ENCODE measurements at places on chromosomes 3 and 15. TPM values are rescaled to one million over a fixed set of nuclear protein-coding genes. Genes with fewer than 3 reads are reported as not detected.

Gene KLHL40
- not detected for total RNA-seq

Gene CHRFAM7A
- 0.59 TPM for total RNA-seq

Gene TGFBR2
- 57.4 TPM for total RNA-seq

Gene SLC22A13
- 0.76 TPM for total RNA-seq

Gene IGF2BP2
- total RNA-seq: 3.6 TPM

Gene CATSPER2
- 6.3 TPM for total RNA-seq

Gene ABI3BP
- total RNA-seq: not detected

Gene TMC3
- total RNA-seq: not detected

Gene SV2B
- total RNA-seq: not detected

Gene THRB
- total RNA-seq: 0.30 TPM

GRCh38 chr3:176426371-176426770 lies 770.9 kb downstream of the TBL1XR1 start:
- DNase-seq: no peak

GRCh38 chr3:192727032-192727847 lies at the start of gene FGF12:
Gene FGF12 (minus strand): TSS chr3:192727541.
- DNase-seq: no peak

DNA sequence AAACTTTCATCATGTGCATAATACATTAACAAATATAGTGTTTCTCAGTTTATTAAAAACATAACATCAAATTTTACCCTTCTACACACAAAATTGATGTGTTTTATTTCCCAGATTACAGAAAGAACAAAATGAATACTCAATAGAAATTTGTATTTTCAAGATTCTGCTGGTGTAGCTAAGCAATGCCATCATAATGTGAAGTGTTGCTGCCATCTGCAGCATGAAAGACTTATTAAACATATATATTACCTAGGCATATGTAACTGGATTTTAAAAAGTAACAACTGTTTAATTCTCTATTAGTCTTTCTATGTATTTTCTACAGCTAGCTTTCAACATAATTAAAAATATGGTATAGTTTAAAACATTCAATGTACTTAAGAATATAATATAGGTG lies 27.5 kb downstream of the PLSCR5 start:
- DNase-seq: peak; percentile 34

DNA sequence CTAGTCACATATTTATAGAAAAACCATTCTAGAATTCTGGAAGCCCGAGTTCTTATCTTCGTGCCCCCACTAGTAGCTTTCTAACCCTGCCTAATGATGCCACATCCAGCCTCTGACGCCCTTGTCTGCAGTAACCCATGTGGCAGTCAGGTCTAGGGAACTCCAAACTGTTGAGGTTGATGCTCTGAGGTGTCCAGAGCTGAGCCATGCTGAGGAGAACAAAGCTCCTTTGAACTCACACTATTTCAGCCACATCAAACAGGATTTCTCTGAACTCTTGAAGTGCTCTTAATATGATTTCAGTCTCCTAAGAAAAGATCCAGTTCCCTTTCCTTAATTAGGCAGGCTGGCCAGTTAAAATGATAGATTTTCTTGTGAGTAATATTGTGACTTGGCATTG lies 150.5 kb upstream of the ST8SIA2 start:
- no peak for DNase-seq

DNA sequence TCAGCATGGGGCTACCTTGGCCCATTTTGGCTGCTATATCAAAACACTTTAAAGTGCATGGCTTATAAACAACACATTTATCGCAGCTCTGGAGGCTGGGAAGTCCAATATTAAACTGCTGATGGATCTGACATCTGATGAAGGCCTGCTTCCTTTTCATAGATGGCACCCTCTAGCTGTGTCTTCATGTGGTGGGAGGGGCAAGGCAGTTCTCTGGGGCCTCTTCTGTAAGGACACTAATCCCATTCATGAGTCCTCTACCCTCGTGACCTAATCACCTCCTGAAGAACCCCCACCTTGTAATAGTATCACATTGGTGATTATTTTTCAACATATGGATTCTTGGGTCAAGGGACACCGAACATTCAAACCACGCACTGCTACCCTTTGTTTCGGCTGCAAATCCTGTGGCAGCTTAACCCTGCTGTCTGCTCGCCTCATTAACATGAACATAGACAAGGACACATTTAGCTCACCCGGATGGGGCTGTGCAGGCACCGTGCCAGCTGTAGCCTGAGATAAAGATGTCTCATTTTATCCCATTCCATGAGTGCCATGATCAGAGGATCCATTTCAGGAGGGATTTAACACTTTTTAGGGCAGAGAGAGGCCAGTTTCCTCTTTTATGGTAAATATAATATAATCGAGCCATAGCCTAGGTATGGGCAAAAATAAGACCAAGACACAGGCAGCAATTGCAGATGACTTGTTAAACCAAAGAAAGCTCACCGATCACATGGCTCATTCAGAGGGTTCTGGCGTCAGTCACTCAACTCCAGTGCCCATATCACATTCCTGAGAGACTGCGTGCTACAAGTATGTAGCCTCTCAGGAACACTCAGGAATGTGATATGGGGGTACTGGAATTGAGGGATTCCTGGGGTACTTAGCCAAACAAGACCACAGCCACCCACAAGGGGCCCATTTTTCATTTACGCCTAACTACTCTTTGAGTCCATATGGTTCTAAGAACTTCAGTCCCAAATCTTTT lies 251.1 kb upstream of the ST8SIA2 start:
- DNase-seq: no peak

DNA sequence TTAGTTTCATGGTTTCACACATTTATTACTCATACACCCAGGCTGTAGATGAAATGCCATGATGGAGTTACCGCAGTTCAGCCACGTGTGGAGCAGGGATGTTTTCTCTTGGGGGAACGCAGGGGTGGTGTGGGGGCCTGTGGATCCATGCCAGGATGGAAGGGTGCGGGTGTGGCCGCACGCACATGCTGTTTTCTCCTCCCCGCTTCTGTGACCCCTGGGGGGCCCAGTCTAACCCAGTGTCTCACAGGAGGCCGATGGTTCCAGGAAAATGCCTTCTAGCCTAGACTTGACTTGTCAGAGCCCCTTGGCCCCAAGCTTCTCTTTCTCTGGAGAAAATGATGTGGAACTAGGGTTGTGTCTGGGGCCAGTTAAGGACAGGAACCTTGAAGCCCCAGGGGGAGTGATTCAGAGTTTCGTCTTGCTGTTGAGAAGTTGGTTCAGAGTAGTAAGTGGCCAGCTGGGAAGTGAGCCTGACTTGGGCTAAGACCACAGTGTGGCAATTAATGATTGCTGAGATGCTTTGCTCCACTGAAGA lies 240.4 kb upstream of the BHLHE40 start:
- no peak for DNase-seq

- no peak for DNase-seq
Measured at GRCh38 chr3:155757577-155757976, 12.7 kb upstream of the PLCH1 start.

DNA sequence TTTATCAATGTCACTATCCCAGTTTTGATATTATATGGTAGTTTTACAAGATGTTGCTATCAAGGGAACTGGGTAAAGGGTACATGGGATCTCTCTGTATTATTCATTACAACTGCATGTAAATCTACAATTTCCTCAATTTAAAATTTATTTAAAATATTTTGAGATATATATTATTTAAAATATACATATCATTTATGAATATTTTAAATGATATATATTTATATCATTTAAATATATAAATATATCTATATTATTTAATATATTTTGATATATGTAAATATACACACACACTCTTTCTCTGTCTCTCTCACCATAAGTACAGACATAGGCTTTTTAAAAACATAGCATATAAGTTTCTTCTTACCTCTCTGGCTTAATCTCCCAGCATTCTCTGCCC lies 104.7 kb downstream of the TP63 start:
- no peak for DNase-seq

- no peak for DNase-seq
Measured at GRCh38 chr3:185930393-185931107, 7.3 kb downstream of the TRA2B start.

GRCh38 chr15:69760890-69761568 lies 308.4 kb downstream of the RPLP1 start:
- DNase-seq: peak; percentile 75

- no peak for DNase-seq
Measured at GRCh38 chr3:88034491-88035275, 24.1 kb downstream of the CGGBP1 start.

DNA sequence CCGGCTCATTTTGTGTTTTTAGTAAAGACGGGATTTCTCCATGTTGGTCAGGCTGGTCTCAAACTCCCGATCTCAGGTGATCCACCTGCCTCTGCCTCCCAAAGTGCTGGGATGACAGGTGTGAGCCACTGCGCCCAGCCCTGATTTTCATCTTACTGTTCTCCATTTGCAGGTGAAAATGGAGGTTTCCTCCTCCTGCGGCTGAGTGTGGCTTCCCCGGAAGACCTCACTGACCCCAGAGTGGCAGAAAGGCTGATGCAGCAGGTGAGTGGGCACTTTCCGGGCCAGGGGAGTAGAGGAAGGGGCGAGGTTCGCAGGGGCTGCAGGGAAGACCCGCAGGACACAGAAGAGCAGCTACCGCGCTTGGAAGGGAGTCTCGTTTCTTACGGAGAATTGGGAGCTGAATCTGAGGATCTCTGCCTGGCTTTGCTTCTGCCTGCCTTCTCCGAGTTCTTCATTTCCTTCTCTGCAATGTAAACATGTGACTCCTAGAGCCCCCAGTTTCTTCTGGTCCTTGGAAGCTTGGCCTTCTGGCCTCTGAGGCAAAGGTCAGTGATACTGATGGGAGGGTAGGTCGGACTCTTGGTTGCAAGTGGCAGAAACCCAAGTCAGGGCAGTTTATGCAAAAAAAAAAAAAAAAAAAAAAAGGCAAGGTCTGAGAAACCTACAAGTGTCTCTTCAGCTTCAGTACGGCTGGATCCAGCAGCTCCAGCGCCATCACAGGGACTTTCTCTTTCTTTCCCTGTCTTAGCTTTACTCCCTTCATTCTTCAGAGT lies 8.9 kb downstream of the MUC20 start:
- no peak for DNase-seq

GRCh38 chr15:80992441-80992840 lies 2.8 kb upstream of the MESD start:
- DNase-seq: no peak

- no peak for DNase-seq
Measured at GRCh38 chr3:189040656-189041335, 131.0 kb upstream of the TPRG1 start.

GRCh38 chr15:58548308-58549012 lies 116.7 kb downstream of the LIPC start:
- no peak for DNase-seq

DNA sequence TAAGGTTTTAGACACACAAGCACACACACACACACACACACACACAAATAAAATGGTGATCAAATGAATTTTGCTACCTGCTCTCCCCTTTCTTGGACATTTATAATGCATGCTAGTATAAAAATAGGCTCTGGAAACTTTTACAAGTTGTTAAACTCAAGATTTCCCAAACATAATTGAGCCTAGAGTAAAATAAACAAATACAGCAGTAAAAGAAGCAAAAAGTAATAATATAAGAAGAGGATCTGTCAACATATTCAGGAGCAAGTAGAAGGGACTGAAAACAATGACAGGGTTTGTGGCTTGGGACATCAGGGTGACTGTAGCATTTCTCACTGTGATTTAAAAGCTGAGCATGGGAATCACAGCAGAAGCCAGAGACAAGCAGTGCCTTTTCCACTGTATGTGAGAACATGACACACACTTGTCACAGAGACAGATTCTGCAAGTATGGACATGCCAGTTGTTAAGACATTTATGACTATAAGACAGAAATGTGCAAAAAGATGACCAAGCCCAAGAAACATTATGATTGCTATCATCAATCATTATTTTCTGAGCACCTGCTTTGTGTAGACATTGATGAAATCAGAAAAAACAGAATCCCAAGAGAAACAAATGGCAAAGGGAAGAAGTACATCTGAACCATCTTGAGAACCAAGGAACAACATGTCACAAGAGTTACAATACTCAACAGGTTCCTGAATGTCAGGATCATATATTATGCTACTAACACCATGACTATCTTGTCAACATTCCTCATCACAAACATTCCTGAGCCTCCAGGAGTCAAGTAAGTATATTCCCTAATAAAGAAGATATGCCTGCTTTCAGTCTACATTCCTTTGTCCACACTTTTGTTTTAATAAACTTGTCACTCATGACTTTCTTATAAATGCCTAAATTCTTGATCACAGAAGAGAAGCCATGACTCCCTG lies 7.1 kb downstream of the THRB start:
- no peak for DNase-seq

DNA sequence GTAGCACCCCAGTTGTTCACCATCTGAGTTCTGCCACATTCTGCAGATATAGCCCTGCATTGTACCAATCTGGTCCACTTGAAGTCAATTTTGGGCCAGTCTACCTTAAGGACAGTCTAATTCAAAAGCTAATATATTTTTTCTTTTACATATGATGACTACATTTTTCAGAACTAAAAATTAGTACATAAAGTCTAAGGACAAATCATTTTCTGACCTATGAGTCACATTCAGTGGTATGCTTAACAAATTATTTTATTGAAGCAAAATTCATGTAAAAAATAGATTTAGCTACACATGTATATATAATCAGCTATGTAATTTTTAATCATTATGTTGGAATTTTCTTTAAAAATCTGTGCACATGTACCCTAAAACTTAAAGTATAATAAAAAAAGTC lies 52.1 kb upstream of the IL12A start:
- DNase-seq: no peak

DNA sequence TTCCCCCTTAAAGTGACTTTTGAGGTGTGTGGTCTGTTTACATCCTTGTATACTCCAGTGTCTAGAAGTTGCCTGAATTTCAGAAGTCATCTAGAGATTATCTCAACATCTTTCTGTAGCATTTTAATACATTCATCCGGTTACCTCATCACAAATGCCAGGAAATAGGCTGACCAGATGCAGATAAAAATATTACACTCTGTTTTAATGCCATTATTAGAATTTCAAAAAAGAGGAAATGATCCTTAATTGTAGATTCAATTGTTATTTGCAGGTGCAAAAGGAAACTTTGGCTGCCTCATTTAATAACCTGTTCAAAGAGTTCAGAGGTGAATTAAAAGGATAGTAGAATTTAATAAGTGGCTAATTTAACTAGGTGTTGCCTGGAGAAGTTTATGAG lies 290.9 kb downstream of the C3orf38 start:
- no peak for DNase-seq

Measured in CD4-positive, CD25-positive, alpha-beta regulatory T cell (primary cell).